DMS53 (cell line): ENCODE measurements at places on chromosomes 7 and 10.

GRCh38 chr10:62056698-62057097 lies 155.2 kb downstream of the ARID5B start:
- no peak for DNase-seq

- no peak for DNase-seq
Measured at GRCh38 chr7:135236727-135237126, 3.1 kb downstream of the STRA8 start.

DNA sequence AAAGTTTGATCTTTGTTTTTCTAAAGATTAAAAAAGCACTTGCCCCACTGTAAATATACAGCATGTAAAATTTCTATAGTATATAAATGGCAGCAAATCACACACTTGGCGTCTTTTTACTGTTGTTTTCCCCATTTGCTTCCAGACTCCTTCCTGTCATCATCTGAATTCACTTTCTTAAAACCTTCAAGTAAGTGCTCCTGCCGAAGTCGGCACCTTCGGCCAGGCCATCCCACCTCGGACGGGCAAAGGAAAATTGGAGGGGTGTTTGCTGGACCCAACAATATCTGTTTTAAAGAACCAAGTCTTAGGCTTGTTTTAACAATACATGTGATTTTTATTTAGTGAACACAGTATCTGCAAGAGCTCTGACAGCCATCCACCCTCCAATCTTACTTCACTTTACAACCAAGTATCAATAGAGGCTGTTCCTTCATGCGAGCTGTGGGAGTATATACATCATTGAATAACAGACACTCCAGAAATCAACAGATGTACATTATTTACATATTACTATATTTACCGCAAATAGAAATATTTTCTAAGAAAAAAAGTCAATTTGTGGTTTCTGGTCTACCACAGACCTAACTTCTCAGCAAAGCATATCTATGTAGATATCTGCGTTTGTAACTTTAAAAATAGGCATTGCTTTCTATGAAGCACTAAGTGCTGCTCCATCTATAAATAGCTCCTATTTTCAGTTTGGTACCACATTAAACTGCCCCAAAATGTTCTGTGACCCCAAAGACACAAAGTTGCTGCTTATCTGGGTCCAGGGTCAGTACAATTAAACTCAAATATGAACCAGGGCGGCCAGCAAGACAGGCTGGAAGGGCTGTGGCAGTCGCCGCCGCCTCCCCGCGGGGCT lies 110.7 kb downstream of the CYTH3 start:
- no peak for DNase-seq

- no peak for DNase-seq
Measured at GRCh38 chr10:130764651-130765050, 546.9 kb downstream of the TCERG1L start.

DNA sequence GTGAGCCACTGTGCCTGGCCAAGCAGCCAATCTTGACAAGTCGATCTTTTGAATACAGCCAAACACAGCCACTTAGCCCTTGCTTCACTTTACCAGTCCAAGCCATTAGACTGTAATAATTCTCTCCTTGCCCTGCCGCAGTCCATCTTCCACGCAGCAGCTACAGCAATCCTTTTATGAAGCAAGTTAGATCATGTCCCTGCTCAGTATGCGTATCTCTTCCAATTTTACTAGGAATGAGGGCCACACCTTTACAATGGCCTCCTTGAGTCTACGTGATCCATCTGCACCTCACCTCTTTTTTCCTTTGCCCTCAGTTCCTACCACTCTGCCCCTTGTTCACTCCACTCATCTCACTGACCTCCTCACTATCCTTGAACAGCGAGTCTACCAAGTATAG lies 22.2 kb downstream of the GSAP start:
- DNase-seq: no peak

- no peak for DNase-seq
Measured at GRCh38 chr7:4017081-4017480, 665.0 kb upstream of the FOXK1 start.

DNA sequence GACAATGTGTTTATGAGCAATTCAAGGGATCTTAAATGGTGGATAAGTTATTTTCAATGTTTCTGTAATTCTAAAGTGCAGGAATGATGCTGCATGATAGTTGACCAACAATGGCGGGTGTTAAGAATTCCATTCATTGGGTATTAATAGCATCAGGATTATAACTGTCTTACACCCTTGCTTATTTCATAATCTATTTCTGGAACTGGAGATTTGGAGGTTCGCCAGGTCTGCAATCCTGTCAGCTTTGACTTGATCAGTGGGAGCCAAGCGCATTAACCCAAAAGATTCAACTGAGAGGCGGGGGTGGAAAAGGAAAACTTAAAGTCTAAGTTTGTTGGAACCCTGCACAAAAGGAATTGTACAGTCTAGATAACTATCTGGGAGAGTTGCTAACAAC lies 114.9 kb upstream of the ZEB1 start:
- DNase-seq: no peak

- DNase-seq: peak; percentile 56
Measured at GRCh38 chr10:125060826-125061556, 99.4 kb downstream of the CTBP2 start.

- DNase-seq: peak; percentile 88
Measured at GRCh38 chr7:48875045-48875916, 49.1 kb upstream of the CDC14C start.

GRCh38 chr10:30853066-30853465 lies 178.6 kb downstream of the ZNF438 start:
- DNase-seq: no peak

DNA sequence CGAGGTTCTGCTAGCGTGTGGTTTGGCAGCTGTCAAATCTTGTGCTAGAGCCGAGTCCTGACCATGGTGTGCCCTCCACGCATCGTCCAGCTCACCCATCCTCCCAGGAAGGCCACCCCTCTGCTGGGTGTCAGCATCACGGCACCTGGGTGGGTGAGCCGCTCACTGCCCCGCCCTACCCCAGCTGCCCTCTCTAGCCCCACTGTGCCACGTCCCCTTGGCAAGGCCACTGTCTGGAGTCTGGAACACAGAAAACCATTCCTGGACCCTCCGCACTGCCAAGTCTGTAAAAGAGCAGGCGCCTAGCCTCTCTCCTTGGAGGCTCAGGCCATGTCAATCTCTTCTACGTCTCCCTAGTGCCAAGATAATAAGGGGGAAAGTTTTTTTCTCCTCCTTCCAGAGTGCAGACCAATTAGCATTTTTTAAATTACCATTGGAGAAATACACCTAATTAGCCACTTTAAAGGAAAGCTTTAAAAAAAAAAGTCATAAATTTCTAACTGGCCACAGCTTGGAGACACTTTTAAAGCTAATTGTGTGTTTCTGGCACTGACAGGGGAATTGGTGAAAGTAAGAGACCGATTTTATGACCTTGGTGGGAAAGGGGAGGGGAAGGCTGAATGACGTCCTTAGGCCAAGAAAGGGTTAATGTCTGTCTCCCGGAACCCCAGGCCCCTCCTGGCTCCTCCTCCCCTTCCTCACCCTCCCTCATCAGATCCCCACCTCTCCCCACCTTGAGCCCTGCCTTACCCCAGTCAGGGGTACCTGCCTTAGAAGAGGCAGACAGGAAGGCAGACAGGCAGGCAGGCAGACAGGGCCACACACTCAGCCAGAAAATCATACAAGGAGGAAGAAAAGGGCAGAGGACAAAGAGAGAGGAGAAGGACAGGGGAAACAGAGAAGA lies 151.2 kb downstream of the PLXNA4 start:
- DNase-seq: no peak

- DNase-seq: no peak
Measured at GRCh38 chr7:158273138-158273651, 314.4 kb downstream of the PTPRN2 start.

DNA sequence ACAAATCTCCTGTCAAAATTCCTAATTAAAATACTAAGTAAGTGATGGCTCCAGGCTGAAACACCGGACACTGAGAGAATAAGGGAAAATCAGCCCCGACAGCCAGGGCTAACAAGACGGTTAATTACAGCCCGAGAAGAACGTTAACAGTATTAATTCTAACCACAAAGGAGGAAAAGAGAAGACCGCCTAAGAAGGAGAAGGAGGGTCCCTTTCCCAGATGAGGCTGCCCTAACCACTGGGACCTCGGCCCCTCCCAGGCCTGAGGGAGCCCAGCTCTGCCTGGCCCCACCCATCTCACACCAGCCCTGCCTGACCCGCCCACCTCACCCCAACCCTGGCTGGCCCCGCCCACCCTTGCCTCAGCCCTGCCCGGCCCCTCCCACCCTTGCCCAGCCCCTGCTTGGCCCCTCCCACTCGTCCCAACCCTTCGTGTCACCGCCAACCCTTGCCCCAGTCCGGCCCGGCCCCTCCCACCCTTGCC lies 51.3 kb downstream of the PWWP2B start:
- peak; percentile 72 for DNase-seq

DNA sequence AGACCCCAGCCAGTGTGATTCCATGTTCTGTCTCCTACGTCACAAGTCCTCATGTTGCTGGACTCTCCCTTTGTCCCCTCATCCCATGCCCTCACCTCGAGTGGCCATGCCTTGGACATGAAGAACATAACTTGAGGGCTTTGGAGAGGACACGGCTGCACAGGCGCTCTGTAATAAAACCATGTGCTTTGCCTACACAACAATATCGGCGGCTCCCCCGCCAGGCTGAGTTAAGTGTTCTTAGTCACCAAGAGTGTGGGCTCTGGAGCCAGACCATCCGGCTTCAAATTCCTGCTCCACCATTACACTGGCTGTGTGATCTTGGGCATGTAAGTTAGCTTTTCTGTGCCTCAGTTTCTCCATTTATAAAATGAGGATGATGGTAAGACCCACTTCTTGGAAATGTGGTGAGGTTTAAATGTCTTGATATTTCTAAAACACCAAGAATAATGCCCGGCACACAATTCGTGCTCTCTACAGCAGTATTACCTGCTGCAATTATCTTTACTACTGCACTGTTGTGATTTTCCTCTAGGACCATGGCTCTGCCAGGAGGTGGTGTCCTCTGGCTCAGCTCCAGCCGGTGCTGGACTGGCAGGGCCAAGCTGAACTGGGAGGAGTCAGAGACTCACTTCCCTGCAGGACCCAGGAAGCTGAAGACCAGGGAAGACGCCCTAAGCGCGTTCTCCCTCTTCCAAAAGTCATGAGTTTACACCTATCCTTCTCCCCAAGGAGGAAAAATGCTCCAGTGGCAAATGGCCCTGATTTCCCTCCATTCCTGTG lies 15.7 kb downstream of the SLIT1 start:
- peak; percentile 45 for DNase-seq

DNA sequence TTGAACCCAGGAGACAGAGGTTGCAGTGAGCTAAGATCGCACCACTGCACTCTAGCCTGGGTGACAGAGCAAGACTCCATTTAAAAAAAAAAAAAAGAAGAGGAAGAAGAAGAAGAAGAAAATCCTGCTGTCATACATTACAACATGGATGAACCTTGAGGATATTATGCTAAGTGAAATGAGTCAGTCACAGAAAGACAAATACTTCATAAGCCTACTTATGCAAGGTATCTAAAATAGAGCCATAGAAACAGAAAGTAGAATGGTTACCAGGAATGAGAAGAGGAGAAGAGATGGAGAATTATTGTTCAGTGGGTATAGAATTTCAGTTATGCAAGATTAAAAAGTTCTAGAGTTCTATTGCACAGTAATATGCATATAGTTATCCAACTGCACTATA lies 466.5 kb downstream of the PLXNA4 start:
- DNase-seq: no peak

- no peak for DNase-seq
Measured at GRCh38 chr7:42214060-42214679, 22.8 kb downstream of the GLI3 start.

DNA sequence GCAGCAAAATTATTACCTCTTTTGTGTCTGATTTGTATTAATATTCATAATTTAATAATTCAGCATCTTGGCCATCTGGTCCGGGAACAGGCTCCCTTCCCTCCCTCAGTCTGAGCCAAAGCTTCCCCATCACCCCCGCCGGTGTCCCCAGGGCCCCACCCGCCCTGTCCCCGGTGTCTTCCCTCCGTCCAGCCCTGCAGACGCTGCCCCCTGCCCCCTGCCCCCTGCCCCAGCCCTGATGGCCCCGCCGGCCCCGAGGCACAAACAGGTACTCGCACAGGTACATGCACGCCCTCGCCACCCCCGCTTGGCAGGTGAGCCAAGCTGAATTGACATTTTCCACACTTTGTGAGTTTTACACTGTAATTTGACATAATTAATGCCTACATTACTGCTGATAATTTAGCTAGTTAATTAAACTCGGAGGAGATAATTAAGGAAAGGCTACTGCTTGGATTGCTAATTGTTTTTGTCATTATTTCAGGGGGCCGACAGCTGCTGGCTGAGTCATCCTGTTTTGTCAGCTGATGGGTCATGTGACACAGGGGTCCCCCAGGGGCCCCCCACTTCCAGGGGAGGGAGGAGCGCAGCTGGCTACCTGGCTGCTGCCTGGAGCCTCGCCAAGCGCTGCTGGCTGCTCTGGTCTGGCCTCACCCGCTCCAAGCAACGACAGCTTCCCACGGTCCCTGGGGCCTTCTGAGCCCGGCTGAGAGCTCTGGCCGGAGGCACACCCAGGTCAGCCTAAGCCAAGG lies 36.6 kb downstream of the MICALL2 start:
- peak; percentile 31 for DNase-seq

GRCh38 chr7:98678215-98678614 lies 61.1 kb downstream of the NPTX2 start:
- no peak for DNase-seq

DNA sequence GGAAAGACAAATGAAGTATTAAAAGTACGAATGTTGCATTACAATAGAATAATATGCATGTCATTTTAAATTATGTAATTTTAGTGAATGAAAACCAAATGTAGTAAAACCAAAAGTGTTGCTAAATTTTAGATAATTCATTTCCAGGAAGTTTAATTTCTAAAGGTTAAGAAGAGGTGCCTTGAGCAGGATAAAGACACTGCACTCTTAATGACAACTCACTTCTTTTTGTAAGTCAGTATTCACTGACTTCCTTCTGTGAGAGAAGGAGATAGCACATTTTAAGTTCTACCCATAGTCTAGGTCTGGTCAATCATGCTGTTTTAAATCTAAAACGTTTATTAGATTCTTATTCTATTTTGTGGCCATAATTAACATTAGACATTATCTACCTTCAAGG lies 160.2 kb downstream of the CRPPA start:
- no peak for DNase-seq

- DNase-seq: no peak
Measured at GRCh38 chr10:117168729-117169128, 28.6 kb upstream of the KCNK18 start.
